ENCODE measurements at places on chromosomes 4 and X.

DNA sequence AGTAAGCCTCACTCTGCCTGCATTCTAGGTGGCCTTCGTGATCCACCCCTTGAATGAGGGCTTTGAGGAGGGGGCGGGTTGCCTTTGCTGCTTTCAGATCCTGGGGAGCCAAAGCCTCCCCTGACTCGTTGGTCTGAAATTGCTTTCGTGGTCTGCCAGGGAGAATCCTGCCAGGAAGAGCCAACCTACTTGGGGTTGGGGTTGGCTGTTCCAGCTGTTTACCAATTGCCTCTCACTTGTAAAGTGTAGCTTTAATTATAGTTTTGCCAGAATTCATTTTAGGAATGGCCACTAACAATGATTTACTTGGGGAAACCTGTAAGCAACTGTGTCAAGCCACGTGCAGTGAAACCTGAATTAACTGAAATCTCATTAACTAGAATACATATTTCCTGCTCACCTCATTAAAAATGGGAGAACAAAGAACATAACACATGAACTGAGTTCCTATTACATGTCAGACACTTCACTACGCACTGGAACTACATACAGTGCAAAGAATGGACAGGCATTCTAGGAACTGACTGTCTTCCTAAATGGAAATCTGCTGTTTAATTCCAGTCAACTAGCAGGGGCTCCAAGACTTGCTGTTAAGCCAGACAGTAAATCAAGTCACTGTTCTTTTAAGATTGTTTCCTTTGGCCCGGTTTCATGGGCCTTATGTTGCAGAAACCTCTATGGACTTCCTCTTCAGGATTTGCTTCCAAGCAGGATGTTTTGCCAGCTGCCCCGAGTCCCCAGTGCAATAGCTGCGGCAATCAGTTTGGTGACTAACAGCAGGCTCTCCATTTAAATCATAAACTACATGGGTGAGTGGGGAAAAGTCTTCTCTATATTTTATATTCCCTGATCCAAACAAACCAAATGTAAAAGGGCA is 16.4 kb upstream of the NKRF start:
- DNase-seq: peak; percentile 56

GRCh38 chr4:8119877-8120276 is 38.7 kb downstream of the ABLIM2 start:
- DNase-seq: no peak

GRCh38 chr4:66430856-66431255 is 760.6 kb upstream of the EPHA5 start:
- peak; percentile 55 for DNase-seq

DNA sequence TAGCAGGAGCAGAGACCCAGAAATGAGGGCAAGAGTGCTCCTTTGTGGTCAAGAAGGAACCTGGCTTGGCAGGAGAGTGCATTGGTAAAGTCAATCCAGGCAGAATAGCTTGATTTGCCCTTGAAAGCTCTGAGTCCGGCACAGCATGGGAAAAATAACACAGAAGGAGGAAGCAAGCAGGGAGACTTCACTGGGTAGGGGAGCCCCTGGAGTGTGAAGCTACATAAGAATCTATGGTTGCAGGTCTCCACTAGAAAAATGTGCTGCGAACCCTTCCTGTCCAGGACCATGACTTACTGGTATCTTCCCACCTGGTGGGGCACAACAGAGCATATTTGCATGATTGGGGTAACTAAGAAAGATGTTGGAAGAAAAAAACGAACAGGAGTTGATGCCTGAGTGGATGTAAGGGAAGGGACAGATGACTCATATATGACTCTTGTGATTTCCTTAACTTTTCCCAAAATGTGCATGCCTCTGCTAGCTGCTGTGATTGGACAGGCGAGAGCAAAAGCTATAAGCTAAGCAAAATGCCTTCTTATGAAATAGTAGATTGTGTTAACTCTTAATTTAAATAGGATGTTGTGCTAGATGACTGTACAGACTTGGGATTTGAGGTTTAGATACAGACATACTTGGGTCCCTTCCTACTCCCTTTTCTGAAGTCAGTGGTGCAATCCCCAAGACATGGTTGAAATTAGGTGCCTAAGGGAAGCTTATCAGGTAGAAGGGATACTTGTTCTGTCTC is 3.3 kb downstream of the IL13RA1 start:
- DNase-seq: peak; percentile 64

DNA sequence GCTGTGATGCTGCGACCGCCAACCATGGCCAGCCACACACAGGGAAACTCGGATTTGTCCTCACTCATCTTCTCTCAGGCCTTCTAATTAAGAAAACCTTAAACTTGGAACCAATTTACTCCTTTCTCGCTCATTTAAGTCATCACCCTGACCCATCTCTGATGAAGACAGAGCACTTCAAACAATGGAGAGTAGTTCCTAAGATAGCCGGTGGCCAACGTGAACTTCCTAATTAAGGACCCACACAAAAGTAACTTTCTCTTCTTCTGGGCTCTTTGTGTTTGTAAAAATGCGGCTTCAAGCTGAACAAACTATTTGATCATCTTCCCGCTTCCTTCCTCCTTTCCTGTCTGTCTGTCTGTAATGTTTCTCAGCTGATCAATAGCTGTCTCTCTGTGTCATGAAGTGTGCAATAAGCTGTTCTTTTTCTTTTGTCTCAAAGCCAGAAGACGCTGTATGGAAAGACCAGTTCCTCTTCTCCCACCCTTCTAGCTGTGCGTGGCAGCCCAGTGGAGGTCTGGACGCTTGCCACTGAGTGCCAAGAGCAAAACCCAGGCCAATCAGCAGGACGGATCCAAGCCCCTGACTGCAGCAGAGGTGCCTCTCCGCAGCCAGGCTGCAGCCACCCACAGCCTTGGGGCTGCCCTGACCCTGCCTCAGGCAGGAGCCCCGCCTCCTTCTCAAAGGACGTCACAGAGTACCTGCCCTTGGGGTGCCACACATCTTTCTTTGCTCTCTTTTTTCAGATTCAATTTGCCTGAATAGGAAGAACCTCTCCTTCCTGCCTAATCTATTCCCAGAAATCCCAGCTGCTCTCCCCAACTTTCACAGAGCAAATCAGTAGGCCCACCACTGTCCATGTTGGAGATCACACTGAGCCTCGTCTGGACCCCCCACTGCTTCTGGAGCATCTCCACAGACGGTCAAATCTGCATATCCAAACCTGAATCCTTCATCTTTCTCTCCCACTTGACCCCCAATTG is 59.3 kb downstream of the MAML3 start:
- no peak for DNase-seq

DNA sequence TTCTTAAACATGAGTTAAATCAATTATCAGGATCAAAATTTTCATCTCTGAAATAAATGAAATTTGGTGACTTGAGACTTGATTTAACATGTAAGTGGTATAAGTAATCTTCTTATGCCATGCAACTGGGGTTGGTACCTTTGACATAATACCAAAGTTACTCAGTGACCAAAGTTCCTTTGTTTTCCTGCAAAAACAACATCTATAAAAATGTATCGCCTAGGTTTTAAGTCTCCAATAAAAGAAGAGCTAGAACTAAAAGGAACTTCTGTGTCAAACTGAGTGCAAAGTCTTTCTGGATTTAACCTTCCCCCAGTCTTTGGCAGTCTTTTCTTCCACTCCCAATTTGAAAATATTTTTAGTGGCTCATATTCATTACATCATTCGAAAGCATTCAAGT is 27.6 kb downstream of the NAF1 start:
- no peak for DNase-seq

DNA sequence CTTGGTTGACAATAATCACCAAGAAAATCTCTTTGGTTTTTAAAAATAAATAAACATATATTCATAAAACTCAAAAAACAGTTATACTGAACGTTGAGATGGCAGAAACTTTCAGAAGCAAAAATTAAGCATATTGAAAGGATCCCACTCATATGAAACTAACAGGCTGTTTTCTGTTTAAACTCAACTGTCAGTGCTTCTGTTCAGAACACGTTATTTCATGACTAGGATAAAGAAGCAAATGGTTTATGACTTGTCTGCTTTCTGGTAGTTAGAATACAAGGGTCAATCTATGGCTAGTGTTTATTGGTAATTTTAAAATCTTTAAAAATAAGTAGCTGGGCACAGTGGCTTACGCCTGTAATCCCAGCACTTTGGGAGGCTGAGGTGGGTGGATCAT is 4.1 kb downstream of the GPR82 start:
- DNase-seq: no peak

- peak; percentile 11 for DNase-seq
These were observed 394.4 kb upstream of the ADGRL3 start for GRCh38 chr4:60805500-60806313.

DNA sequence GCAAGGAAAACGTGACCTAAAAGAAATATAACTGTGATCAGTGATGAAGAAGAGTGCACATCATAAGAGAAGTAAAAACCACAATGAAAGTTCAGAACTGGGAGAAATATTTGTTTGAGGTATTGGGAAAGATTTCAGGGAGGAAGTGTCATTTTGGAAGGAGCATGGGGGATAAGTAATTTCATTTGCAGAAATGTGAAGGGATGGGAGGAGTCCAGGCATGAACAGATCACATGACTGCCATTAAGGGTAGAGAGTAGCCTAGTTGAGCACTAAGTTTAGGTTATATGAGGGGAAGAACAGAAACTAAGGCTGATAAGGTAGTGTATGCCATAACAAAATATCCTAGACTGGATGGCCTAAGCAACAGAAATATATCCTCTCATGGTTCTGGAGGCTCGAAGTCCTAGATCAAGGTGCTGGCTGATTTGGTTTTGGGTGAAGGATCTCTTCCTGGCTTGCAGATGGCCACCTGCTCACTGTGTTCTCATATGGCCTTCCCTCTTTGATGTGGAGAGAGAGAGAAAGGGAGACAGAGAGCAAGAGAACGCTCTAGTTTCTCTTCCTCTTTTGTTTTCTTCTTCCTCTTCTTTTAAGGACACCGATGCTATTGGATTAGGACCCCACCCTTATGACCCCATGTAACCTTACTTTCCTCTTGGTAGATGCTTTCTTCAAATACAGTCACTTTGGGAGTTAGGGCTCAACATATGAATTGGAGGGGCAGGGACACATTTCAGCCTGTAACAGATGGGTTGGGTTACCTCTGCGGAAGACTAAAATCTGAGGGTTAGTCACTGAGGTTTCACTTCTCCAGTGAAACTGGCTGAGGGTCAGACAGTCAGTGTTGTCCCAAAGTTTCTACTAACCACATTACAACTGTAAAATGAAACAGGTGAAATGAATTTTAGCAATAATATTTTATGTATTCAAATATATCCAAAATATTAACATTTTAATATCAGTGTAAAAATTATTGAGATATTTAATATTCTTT is 77.9 kb downstream of the EGF start:
- no peak for DNase-seq

DNA sequence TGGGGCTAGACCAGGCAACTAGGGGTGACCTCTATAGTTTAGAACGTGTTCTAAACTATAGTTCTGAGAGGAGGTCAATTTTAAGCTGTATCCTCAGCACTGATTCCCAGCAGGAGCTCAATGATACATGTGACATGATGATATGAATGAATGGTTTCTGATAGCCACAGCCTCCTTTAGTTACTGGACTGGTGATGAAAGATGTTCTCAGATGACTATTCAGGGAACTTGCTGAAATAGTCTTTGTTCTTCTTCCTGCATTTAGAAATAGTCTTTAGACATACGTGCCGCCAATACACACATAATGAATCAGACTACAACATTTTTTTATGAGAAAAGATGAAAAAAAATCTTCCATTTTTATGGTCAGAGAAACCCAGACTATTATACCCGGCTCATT is 116.3 kb upstream of the TMEM150C start:
- no peak for DNase-seq

DNA sequence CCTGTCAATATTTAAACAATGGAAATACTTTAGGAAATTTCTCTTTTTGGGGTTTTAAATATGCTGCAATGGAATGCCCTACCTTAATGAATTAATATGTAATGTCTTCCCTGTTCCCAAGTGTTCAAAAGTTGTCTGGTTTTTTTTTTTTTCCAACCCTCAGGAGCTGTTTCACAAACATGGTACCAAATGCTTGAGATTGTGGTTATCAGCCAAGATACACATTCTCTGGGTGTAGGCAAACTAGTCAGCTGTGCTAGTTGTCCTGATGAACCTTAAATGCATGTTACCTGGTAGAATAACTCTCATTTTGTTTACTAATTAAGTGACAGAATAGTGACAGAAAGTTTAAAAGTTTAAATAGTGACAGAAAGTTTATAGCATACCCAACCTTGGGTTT is 50.7 kb downstream of the FHL1 start:
- no peak for DNase-seq

DNA sequence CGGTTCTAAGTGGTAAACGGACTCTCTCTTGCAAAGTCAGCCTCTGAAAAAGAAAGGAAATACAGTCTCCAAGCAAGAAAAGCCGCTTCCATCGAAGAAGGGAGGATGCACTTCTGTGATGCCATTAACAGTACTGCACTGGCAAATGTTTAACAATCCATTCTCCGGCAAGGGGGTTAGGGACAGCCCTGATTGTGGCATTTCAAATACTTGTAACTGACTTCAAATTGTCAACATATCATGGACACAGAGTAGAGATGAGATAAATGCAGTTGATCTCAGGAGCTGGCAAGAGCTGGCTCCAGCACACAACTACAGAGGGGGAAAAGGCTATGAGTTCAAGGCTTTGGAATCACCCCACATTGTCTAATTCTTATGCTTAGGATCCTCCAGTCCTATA is 146.8 kb downstream of the SLC7A11 start:
- DNase-seq: no peak

GRCh38 chr4:6054162-6054922 is 36.1 kb upstream of the C4orf50 start:
- no peak for DNase-seq

GRCh38 chr4:10715696-10716095 is 31.1 kb upstream of the CLNK start:
- no peak for DNase-seq

- DNase-seq: no peak
These were observed 38.0 kb downstream of the PTTG2 start for GRCh38 chr4:37998226-37998625.

DNA sequence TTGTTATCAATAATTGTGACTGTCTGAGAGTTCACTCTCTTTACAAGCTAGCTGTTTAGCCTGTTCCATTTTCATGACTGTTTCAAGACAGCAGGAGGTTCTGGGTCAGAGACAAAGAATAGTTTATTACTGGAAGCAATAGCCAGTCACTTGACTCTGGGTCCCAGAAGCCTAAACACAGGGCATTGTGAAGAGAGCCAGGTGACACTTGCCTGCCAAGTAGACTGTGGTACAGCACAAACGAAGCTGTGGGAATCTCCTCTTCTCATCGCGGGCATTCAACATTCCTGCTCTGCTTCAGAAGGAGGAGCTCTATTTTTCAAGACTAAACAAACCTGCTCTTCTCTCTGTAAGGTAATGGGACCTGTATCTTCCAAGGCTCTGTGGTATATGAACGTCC is 485.1 kb downstream of the TRIML1 start:
- DNase-seq: no peak

GRCh38 chr4:117971403-117971802 is 62.9 kb upstream of the NDST3 start:
- no peak for DNase-seq

DNA sequence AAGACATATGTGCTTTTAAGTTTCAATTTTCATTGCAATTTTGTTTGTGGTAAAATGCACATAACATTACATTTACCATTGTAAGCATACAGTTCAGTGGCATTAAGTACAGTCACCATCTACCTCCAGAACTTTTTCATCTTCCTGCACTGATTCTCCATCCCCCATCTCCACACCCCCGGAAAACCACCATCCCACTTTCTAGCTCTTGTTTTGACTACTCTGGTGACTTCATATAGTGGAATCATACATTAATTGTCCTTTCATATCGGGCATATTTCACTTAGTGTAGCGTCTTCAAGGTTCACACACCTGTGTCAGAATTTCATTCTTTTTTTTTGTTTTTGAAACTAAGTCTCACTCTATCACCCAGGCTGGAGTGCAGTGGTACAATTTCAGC is 143.5 kb downstream of the GPR143 start:
- no peak for DNase-seq

- DNase-seq: no peak
These were observed 488.9 kb upstream of the FAT1 start for GRCh38 chr4:187212446-187213080.
